Pulmonary artery endothelial cell (primary cell): ENCODE measurements at places on chromosomes 7 and 10. TPM values are rescaled to one million over a fixed set of nuclear protein-coding genes. Genes with fewer than 3 reads are reported as not detected.

- no peak for DNase-seq
Measured at GRCh38 chr10:30576641-30577040, 52.9 kb downstream of the LYZL2 start.

Gene NODAL
- total RNA-seq: not detected in 2 replicates

Gene OPALIN
- not detected in 2 replicates for total RNA-seq

- DNase-seq: no peak
Measured at GRCh38 chr7:110397927-110398660, 692.8 kb upstream of the LRRN3 start.

Gene OR2A25
- not detected in 2 replicates for total RNA-seq

DNA sequence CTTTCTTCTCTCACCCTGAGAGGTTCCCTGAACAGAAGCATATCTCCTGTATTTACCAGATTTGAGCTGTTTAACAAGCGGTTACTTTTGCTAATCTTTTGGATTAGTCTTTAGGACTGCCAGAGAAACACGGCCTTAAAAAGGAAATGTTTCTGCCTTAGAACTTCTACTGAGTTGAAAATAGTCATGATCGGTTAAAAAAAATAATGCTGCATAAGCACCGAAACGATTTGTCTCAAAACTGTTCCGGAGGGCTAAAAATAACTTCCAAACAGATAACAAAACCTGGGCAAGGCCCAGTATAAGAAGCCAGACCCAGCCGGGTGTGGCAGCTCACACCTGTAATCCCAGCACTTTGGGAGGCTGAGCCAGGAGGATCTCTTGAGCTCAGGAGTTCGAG, 43.3 kb upstream of the CYTH3 start:
- DNase-seq: no peak

Gene KLF14
- not detected in 2 replicates for total RNA-seq

Gene AVPI1
- 2.4 and 3.2 TPM in 2 replicates for total RNA-seq

DNA sequence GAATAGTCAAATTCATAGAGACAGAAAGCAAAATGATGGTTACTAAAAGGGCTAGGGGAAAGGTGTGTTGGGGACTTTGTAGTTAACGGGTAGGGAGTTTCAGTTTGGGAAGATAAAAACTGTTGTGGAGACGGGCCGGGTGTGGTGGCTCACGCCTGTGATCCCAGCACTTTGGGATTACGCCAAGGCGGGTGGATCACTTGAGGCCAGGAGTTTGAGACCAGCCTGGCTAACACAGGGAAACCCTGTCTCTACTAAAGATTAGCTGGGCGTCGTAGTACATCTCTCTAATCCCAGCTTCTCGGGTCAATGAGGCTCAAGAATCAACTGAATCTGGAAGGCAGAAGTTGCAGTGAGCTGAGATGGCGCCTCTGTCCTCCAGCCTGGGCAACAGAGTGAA, 30.8 kb downstream of the KPNA7 start:
- no peak for DNase-seq

Gene PRSS37
- not detected in 2 replicates for total RNA-seq

- DNase-seq: no peak
Measured at GRCh38 chr7:28358423-28358868, 53.9 kb upstream of the CREB5 start.

DNA sequence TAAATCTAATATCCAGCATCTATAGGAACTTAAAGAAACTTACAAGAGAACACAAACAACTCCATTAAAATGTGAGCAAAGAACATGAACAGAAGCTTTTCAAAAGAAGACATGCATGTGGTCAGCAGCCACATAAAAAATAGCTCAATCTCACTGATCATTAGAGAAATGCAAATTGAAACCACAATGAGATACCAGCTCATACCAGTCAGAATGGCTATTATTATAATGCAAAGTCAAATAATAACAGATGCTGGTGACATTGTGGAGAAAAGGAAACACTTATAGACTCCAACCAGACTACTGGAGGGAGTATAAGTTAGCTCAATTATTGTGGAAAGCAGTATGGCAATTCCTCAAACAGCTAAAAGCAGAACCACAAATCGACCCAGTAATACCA, 1314.5 kb downstream of the XPNPEP1 start:
- no peak for DNase-seq

Gene LMTK2
- 10.4 and 11.4 TPM in 2 replicates for total RNA-seq

- no peak for DNase-seq
Measured at GRCh38 chr7:159006610-159007130, 138.0 kb downstream of the VIPR2 start.

Gene PLXNA4
- total RNA-seq: 12.5 and 15.5 TPM in 2 replicates

DNA sequence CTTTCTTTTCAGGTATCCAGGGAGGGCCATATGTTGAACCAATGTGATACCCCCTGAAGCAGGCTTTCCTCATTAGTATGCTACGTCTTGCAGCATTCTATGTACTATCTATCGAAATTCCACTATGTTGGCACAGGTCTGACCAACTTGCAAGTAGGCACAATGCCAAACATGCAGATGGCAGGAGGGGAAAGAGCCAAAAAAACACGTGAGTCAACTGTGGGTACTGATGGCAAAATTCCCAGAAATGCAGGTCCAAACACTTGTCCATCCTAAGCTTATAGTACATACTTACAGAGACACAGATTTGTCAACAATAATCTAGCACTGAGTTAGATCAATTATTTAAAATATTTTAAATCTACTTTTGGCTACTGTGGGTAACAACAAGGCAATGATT, 394.9 kb downstream of the DGKB start:
- no peak for DNase-seq

Gene ITPRID1
- not detected in 2 replicates for total RNA-seq
